ENCODE measurements at places on chromosomes 3 and 15. TPM values are rescaled to one million over a fixed set of nuclear protein-coding genes. Genes with fewer than 3 reads are reported as not detected.

SLC9C1 gene
- total RNA-seq: 0.15 TPM

KIF15 gene
- total RNA-seq: 0.72 TPM

ALDH1L1 gene
- total RNA-seq: 16.3 TPM

A4GNT gene
- 0.46 TPM for total RNA-seq

FSD2 gene
- total RNA-seq: not detected

SOX2 gene
- total RNA-seq: 3.1 TPM

GOLGA6L7 gene
- not detected for total RNA-seq

SEMA7A gene
- total RNA-seq: 0.93 TPM

P2RY13 gene
- total RNA-seq: not detected

CADPS gene
- 14.4 TPM for total RNA-seq

GABRR3 gene
- total RNA-seq: not detected

FSIP1 gene
- total RNA-seq: 0.94 TPM

GMPS gene
- 32.4 TPM for total RNA-seq

XPC gene
- total RNA-seq: 28.4 TPM

NCKIPSD gene
- 21.5 TPM for total RNA-seq

CHAC1 gene
- total RNA-seq: 1.8 TPM

FBN1 gene
- 243 TPM for total RNA-seq

AMOTL2 gene
- total RNA-seq: 195 TPM

FRMD4B gene
- total RNA-seq: 7.1 TPM

CCDC9B gene
- total RNA-seq: 91.7 TPM

RIOX2 gene
- 32.0 TPM for total RNA-seq

COL6A5 gene
- total RNA-seq: 0.04 TPM

Data from gastroesophageal sphincter (tissue), 4 donors.